ENCODE measurements at places on chromosomes 1 and 21.

GRCh38 chr1:36730599-36730998 is 247.9 kb upstream of the CSF3R start:
- DNase-seq: no peak

- no peak for DNase-seq
Observed at GRCh38 chr1:24319312-24319863, at the start of gene GRHL3. Gene GRHL3 (plus strand): TSS chr1:24319357. CDS start chr1:24319552, 195 bp downstream.

DNA sequence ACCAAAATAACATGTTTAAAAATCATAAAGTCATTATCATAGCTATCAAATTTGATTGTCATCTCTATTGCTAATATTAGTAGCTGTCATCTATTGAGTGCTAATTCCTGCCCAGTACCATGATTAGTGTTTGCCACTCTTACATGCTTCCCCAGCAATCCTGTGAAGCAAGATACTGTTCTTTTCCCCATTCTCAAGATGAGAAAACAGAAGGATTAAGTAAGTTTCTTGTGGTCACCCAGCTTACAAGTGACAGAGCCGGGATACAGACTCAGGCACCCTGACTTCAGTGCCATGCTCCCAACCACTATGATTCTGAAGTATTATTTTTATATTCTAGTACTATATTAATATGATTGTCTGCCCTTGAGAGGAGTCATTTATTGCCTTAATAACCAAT is 36.5 kb downstream of the LRRC8C start:
- no peak for DNase-seq

DNA sequence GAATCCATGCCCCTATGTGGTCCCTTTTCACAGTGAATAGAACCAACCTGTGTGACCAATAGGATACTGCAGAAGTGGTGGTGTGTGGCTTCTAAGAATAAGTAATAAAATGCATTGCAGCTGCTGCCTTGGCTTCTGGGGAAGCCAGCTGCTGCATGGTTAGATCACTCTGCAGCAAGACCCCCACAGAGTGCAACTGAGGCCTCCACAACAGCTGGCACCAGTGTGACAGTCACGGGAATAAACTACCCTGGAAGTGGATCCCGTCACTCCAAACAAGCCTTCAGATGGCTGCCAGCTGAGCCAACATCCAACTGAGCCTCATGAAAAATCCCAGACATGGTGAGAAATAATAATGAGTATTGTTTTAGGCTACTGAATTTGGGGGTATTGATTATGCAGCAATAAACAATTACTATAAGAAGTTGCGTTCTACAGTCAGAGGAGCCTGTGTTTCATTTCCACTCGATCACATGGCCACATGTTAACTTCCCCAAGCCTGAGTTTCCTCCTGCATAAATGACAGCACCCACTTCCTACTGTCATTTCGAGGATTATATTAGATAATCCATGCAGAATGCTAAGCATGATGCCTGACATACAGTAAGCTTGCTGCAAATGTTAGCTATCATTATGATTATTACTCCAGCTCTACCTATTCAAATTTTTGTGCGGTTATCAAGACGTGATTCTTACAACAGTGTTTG is 20.8 kb upstream of the COG2 start:
- no peak for DNase-seq

DNA sequence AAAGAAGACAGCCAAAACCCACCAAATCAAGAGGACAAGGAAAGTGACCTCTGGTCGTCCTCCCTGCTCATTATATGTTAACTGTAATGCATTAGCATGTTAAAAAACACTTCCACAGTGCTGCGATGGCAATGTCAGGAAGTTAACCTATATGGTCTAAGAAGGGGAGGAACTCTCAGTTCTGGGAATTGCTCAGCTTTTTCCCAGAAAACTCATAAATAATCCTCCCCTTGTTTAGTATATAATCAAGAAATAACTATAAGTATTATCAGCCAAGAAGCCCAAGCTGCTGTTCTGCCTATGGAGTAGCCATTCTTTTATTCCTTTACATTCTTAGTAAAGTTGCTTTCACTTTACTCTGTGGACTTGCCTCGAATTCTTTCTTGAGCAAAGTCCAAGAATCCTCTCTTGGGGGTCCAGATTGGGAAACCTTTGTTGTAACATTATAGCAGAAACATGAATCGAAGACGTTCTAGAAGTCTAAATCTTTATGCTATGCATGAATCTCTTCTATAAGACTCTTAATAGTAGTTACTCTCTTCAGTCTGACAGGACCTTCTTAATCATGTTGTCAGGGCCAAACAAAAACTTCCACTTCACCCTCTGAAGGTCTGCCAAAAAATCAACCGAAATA is 110.0 kb upstream of the VANGL1 start:
- no peak for DNase-seq

GRCh38 chr1:18560692-18561091 is 70.0 kb upstream of the PAX7 start:
- DNase-seq: no peak

GRCh38 chr21:37208056-37208721 is 58.9 kb downstream of the VPS26C start:
- DNase-seq: no peak

GRCh38 chr1:56797065-56797685 is 22.0 kb downstream of the FYB2 start:
- DNase-seq: no peak

DNA sequence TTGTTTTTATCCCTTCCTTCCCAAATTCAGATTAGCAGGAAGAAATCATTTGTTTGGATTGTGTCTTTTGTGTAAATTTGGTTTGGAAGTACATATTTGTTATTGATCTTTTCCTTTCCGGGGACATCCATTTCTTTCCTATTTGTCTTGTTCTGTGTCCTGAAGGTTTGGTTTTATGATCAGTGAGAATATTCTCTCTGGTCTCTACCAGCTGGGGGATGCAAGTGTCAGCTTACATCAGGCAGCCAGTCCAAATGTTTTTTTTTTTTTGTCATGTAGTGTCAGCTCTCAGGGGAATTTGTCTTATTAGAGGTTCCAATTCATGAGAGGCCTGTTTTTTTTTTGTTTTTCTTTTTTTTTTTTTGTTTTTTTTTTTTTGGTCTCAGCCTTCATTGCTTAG is 479.2 kb upstream of the LRRC7 start:
- no peak for DNase-seq

DNA sequence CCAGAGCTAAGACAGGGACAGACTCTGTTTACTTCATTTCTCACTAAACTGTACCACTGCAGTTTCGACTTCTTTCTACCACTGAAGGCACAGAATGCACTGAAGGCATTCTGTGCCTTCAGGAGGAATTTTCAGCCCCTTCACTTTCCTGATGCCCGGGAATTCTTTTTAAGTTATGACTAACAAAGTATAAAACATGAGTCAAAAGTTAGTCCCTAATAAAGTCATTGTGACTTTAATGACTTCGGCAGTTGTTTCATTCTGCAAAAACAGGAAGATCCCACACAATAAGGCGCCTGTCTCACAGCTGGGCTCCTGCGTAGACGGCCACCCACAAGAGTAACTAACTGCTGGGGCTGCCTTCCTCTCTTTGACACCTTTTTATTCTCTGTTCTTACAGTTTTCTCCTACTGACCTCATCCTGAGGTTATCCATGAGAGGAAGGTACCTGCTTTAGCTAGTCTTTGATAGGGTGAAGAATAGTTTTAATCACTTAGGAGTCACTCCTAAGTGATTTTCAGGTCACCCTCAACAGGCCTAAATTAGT is 183.9 kb upstream of the SGIP1 start:
- no peak for DNase-seq

GRCh38 chr1:184479435-184480167 is 92.8 kb downstream of the C1orf21 start:
- DNase-seq: no peak

GRCh38 chr1:203142684-203143408 is 15.3 kb downstream of the ADORA1 start:
- no peak for DNase-seq

DNA sequence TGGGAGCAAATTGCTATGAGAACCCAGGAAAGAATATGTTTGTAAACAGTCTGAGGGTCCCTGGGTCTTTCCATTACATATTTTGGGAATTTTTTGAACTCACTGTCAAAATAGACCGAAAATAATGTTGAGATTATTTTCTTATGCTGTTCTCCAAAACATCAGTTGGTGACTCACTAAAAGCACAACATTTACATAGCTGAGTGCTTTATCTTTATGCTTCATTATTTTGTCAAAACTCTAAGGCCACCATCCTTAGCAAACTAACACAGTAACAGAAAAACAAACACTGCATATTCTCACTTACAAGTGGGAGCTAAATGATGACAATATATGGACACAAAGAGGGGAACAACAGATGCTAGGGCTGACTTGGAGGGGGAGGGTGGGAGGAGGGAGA is 459.3 kb downstream of the ADGRL2 start:
- no peak for DNase-seq

- no peak for DNase-seq
Observed at GRCh38 chr1:9239622-9240401, 5.2 kb downstream of the H6PD start.

- DNase-seq: no peak
Observed at GRCh38 chr1:26851106-26851684, 11.8 kb upstream of the SFN start.

DNA sequence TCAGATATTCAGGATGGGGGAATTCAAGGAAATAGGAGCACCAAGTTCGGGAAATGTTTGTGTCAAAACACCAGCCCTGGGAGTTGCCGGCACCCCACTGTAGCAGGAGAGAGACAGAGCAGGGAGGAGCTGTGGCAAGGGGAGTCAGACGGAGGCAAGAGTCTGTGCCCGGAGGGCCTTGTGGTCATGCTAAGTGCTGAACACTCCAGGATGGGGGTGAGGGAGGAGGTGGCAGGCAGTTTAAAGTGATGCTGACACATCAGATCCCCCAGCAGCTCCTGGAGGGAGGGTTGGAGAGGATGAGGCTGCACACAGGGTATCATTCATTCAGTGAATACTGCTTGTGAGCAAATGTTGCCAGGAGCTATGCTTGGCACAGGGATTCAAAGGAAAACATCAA is 150.3 kb upstream of the ETV3 start:
- no peak for DNase-seq

GRCh38 chr1:46607345-46608130 is 3.5 kb upstream of the MKNK1 start:
- DNase-seq: no peak

Measured in nephron progenitor cell (in vitro differentiated cells).